ENCODE measurements at places on chromosomes 13 and 19.
A peak's percentile ranks its signal among the peaks of the same experiment; 100 is the strongest.

- DNase-seq, result no peak
Measured at GRCh38 chr19:5665781-5666513, 14.4 kb downstream of the MICOS13 start.

DNA sequence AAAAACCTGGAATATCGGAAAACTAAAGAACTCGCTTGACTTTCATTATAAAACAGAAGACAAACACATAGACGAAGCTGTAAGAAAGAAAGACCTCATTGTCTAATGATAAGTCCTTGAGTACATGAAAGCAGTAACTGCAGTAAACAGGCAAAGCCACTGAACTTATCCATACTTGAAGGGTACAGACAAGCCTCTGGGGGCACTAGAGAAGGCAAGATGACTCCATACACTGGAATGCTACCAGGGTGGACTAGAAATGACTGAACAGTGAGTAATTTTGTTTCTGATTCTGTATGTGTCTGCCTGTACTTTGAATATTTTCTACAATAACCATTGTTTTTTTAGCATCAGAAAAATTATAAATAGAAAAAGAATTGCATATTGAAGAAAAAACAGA is 507.9 kb downstream of the UQCRFS1 start:
- no peak for DNase-seq

DNA sequence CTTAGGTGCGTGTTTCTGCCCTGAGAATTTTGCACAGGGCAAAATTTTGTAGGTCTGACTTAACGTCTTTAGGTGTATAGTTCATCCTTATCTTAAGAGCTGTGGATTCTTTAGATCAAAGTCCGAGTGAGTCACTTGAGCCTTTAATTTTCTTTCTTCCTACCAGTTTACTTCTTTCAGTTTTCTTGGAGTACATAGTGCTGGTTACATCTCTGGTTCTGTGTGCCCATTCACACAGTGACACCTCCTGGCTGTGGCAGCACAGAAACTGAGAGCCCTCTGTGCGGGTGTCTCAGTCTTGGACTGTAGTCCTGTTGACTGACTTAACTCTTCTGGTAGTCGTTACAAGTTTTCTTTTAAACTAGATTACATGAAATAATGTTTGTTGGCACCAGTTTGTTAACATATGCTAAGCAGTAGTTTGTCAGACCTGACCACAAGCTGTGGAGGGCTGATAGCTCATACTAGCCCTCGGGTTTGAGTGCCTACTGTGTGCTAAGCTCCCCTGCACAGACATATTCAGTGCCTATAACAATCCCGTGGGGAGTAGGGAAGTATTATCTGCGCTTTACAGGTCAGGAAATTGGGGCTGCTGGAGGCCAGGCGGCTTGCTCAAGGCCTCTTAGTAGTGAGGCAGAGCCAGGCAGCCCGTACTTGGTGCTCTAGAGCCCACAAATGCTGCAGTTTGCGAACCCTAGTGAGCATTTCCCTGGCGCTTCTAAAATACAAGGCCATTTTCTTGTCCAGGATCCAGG is 1.6 kb downstream of the GATAD2A start:
- DNase-seq, result no peak

DNA sequence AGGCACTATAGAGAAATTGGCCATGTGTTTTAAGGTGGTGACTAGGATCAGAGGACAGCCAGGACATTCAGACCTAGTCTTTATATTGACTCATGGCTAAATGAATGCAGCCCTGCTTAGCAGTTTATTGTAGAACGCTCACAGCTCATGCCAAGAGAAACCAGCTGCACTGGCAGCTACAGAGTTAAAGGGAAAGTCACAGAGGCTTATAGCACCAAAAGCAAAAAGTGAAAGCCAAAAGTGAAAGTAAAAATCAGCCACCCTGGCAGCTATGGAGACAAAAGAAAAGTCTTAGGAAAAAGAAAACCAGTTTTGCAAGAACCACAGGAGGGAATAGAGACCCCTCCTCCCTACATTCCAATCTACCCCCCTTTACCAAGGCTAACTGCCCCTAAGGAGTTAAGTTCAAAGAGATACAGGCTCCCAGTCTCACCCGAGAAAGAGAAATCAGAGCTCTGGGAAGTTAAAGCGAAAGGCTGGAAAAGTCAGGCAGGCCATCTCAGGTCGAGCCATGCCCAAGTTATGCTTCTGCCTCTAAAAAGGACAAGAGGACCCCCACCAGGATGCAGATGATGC is 99.0 kb downstream of the ZNF429 start:
- no peak for DNase-seq

- DNase-seq, result no peak
Measured at GRCh38 chr13:73131247-73131646, 72.4 kb downstream of the KLF5 start.

GRCh38 chr13:23630349-23631093 is 60.3 kb downstream of the TNFRSF19 start:
- no peak for DNase-seq

DNA sequence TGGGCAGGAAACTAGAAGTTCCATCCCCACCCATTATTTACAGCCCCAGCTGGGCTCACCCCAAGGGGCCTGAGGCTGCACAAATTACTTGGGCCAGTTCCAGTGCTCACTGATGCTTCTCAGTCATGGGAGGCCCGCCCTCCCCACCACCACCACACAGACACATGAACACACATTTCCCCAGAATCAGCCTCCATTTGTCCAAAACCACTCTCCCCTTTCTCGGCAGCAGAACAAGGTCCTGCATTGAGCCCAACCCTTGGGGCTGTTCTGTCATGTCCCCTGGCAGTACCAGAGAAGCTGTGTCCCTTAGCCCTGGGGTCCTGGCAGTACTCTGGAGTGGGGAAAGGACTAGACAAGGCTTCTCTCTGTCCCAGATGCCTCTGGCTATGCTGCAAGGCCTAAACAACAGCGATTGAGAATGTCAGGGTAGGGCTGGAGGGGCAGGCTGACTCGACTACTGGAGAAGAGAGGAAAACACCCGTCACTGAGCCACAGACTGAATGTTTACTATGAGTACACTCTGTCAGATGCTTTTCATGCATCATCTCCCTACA is 21.8 kb downstream of the SAMD4B start:
- DNase-seq, result no peak

- peak; percentile 50 for DNase-seq
Measured at GRCh38 chr13:27362064-27362751, 62.2 kb upstream of the GTF3A start.

DNA sequence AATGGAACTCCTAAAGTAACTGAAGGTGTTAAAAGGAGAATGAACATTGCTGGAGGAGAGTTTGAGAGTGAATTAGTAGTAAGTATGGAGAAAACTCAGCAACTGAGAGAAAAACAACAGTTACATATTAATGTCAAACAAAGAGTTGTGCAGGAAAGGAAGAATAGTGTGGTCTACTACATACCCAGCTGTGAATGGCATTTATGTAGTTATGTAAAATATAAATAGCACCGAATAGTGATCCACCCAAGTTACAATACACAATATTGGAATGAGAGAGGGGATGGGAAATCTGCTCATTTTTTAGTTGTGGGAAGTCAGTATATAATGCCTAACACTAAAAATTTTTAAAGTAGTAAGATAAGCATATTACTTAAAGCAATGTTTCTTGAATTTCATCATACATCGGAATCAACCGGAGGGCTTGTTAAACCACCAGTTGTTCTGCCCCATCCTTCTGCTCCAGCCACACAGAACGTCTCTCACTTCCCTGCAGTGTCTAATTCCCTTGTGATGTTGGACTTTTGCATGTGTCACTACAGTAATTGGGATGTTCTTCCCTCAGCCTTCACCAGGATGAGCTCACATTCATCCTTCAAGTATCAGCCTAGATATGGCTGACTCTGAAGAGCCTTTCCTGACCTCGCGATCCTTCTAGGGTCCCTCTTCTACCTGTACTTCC is 11.5 kb downstream of the CCDC70 start:
- no peak for DNase-seq
